Sigmoid colon (tissue), 7 donors: ENCODE measurements at places on chromosomes 16 and 17. TPM values are rescaled to one million over a fixed set of nuclear protein-coding genes. Genes with fewer than 3 reads are reported as not detected.

The DNASE1 gene
- 10.7 TPM for total RNA-seq

The BIRC5 gene
- total RNA-seq = 0.28 TPM

The SHISA6 gene
- 0.66 TPM for total RNA-seq

The KRT17 gene
- total RNA-seq = not detected

The NUPR1 gene
- total RNA-seq = 83.9 TPM

The NOG gene
- not detected for total RNA-seq

The CBFA2T3 gene
- total RNA-seq = 26.8 TPM

The CHST5 gene
- 0.41 TPM for total RNA-seq
